AG20443 (cell line): ENCODE measurements at places on chromosomes 7 and 10.

DNA sequence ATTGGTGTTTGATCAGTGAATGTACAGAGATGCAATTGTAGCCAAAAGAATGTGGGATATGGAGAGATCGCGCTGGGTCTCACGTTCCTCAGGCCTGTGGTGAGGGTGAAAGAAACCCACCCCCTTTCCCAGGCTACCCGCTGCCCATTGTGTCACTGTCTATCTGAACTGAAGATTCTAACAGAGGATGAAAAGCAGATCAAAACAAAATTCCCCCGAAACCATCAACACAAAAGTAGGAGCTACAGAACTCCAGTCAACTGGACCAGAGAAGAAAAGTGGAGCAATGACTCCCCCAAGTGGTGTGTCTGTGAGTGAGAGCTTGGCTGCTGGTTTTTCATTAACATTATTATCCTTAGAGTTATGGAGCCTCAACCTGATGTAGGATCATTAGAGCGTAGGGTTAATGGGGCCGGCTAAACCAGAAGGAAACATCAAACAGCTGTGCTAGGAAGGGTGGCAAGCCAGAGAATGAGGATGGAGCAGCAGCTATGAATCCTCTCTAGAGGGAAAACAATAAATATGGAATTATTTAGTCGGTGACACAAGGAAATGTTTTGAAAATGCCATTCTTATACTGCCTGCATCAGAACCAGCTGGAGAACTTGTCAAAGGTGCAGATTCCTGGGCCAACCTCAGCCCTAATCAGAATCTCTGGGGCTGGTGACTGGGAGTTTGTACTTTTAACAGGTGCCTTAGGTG lies 38.3 kb downstream of the AKR1B1 start:
- DNase-seq: peak; percentile 84

DNA sequence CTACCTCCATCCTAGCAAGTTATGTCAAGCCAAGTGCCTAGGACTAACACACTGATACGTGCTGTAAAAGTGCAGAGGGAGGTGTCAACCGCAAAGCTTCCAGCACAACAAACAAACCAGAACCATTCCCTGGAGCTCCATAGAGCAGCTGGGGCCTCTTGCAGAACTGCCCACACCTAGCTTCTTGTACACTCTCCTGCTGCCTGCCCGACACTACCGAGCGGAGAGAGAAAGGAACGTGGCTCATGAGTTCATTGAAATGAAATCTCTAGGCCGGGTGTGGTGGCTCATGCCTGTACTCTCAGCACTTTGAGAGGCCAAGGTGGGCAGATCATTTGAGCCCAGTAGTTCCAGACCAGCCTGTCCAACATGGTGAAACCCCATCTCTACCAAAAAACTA lies 73.5 kb downstream of the MKI67 start:
- DNase-seq: no peak

DNA sequence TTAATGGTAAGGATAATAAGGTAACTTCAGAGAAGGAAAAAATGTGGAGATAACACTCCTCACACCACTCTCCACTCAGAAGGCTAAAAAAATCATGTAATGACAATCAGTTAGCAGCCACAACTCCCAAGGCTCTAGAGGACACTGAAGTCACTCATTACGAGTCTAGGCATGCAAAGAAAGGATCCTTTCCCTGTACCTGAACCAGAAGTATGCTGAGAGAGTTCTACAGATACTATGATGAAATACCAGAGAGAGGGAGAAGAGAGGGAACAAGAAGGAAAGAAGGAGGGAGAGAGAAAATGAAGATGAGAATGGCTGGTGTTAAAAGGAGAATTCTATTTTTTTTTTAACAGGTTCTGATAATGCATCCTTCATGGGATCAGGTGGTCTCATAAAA lies 224.3 kb upstream of the PLXNA4 start:
- DNase-seq: no peak

GRCh38 chr10:8056871-8057331 lies 2.4 kb downstream of the GATA3 start:
- DNase-seq: no peak

- no peak for DNase-seq
These were observed 119.1 kb upstream of the WDR11 start for GRCh38 chr10:120732067-120732466.

- no peak for DNase-seq
These were observed 26.5 kb upstream of the TMEM254 start for GRCh38 chr10:80051993-80052392.

DNA sequence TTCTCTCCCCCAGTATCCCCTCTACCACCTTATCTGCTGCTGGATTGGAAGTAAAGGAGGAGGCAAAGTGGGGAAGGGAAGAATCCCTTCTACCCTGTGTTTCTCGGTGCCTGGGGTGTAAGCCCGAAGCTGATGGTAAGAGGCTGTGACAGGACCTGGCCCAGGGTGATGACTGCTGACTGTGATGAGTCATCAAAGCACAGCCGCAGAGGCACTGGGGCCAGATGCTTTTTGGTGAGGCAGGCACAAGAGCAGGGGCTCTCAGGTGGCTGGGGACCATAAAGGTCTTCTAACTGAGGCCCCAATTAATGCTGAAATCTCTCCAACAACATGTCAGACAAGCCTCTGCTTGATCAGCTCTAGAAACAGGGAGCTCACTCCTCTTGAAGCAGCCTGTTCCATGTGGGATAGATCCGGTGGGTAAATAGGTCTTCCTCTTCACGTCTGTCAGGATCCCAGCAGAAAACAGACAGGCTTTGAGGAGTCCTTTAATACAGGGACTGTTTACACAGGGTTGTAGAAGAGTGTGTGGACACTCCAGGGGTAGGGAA lies 86.1 kb upstream of the PCBD1 start:
- peak; percentile 59 for DNase-seq

DNA sequence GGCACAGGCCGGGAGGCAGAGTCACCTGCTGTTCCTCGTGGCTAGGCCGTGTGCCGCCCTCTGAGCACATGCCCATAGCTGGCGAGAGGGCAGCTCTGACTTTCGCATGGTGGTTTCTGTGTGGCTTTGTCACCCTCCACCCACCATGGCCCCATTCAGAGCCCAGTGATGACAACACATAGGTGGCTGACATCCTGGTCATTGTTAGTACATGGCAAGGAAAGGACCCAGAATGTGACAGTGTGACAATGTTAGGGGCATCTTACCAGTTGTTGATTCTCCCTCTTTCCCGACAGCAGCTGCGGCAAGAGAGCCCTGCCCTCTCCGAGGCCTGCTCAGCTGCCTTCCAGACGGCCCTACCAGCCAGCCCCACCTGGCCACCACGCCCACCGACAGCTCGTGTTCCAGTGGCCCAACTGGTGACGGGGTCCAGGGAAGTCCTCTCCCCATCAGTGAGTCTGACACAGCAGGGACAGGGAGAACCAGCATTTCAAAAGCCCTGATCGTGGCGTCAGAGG lies 52.2 kb downstream of the ZNF467 start:
- DNase-seq: no peak

- no peak for DNase-seq
These were observed 21.6 kb downstream of the NRBF2 start for GRCh38 chr10:63154546-63155387.

GRCh38 chr10:110535958-110536891 lies 31.3 kb upstream of the SMC3 start:
- peak; percentile 55 for DNase-seq

GRCh38 chr7:42407833-42408232 lies 170.8 kb upstream of the GLI3 start:
- DNase-seq: no peak

- no peak for DNase-seq
These were observed 1257.9 kb downstream of the NXPH1 start for GRCh38 chr7:9691286-9691685.

DNA sequence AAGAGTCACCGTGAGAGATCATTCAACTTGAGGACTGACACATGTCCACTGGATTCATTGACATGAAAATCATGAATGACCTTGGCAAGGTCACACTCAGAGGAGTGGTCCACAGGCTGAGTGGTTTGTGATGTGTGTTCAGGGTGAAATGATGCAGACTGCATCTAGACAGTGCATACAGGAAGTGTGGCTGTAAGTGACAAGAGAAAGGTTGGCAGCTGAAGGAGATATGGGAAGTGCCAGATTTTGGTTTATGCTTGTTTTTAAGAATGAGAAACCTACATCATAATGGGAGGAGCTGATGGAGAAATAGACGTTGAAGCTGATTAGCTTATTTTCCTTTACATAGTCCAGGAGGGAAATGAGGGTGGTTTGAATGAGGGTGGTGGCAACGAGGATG lies 64.8 kb upstream of the VIPR2 start:
- DNase-seq: no peak

GRCh38 chr10:95475003-95475383 lies 86.2 kb downstream of the SORBS1 start:
- DNase-seq: no peak

DNA sequence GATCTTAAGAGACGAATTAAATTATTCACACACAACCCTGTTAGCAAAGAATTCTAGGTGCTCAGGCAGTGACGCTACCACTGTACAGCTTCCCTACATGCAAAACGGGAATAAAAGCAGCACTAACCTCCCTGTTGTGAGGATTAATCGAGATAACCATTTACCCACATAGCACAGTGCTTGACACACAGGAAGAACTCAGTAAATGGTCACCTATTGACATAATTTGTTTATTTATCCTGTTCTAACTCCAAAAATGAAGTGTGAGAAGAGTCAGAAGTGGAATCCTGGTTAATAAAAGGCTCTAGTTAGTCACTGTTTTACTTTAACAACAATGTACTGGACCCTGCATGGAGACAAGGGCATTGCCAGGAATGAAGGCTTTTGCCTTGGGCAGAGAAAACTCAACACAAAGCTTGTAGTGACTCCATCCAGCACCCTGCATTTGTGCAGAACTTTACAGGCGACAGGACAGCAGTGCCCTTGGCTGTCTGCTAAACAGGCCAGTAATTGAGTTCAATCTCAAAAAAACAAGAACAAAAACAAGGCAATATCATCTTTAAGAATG lies 103.8 kb downstream of the SORBS1 start:
- no peak for DNase-seq

- DNase-seq: peak; percentile 34
These were observed 12.9 kb downstream of the COL17A1 start for GRCh38 chr10:104072786-104073185.

- DNase-seq: no peak
These were observed 27.3 kb downstream of the PFKP start for GRCh38 chr10:3094609-3095036.

- no peak for DNase-seq
These were observed 64.2 kb upstream of the PITRM1 start for GRCh38 chr10:3236644-3237404.

GRCh38 chr7:116493449-116493848 lies 6.1 kb upstream of the CAV2 start:
- DNase-seq: no peak

- peak; percentile 35 for DNase-seq
These were observed 4.9 kb upstream of the SRI start for GRCh38 chr7:88224601-88225275.

DNA sequence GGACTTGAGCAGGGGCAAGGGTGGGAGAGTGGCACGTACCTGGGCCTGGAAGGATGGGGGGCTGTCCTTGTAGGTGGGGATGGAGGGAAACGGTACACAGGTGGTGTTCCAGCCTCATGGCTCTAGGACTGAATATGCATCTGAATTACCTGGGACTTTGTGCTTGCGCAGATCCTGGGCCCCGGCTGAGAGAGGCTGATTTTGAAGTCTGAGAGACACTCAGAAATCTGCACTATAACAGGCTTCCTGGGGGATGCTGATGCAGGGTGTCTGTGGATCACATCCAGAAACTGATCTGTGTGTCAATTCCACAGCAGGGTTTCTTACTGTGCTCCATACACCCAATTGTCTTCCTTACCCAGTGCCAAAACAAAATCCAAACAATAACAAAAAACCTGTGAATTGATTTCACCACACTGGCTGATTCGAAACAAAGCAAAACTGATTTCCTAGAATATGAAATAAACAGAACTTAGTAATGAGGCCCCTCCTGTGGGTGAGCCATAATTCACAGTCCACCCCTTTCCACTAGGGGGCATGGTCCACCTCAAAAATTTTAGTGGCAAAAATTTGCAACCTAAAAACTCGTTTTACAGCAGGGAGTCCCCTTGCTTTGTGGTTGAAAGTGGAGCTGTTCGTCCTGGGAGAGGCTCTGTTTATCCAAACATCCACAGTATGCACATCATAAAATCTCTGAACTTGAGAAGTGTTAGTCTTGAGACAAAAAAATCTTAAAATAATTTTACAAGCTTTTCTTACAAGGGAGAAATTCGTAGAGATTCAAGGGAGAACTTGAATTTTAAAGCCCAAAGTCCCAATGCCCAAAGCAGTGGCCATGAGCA lies 32.0 kb upstream of the PLEKHA1 start:
- peak; percentile 81 for DNase-seq

GRCh38 chr10:119542357-119542987 lies at the start of gene RGS10:
Gene RGS10 (minus strand): TSS chr10:119542719. CDS start chr10:119542638, 81 bp downstream.
- DNase-seq: peak; percentile 91
